ENCODE measurements at places on chromosomes 5 and 9. TPM values are rescaled to one million over a fixed set of nuclear protein-coding genes. Genes with fewer than 3 reads are reported as not detected.

Gene PRDM9
- total RNA-seq = not detected

Gene PCAT7
- total RNA-seq = 1.3 TPM

GRCh38 chr9:88998503-88998902, 7.2 kb downstream of the S1PR3 start:
- H3K27ac ChIP-seq = no peak overlapping the region
- no peak overlapping the region for H3K4me3 ChIP-seq
- H3K27me3 ChIP-seq = peaks cover 3% of the 10 kb centered on the region
- peaks cover 18% of the 10 kb centered on the region for H3K4me1 ChIP-seq
- peaks cover 18% of the 10 kb centered on the region for H3K36me3 ChIP-seq

Gene MTRR
- total RNA-seq = 28.4 TPM

Data from endothelial cell (in vitro differentiated cells).